Heart left ventricle (tissue), 16 donors: ENCODE measurements at places on chromosomes 5 and 9. TPM values are rescaled to one million over a fixed set of nuclear protein-coding genes. Genes with fewer than 3 reads are reported as not detected.

The PNPLA7 gene
- total RNA-seq: 7.6 TPM

GRCh38 chr5:6736106-6736505, 22.9 kb downstream of the TENT4A start:
- no peak for DNase-seq

DNA sequence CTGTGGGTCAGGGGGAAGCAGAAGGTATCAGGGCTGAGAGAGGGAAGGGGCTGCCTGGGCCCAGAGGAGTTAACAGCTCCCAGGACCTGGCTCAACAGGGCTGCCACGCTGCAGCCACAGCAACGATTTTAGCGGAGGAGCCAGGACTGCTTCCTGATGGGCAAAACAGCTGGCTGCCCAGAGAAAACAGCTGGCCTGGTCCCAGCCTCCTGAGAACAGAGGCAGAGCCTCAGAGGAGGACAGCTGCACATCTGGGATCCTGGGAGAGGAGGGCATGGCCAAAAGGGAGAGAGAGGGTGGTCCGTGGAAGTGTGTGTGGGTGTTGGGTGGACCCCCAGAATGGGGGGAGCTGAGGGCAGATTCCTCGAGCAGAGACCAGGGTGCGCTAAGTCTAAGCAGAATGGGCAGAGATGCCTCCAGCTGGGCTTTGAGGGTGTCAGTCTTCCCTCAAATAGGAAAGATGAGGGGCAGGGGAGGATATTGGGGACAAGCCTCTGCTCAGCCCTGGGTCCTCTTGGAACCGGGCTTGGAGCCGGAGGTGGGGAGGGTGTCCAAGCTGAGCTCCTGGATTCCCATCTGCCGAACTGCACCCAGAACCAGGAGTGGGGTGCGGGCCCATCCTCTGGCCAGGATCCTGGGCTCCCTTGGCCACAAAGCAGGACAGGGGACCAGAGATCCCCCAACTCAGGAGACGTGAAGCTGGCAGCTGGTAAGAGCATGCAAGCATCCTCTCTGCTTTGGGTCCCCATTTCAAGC, 9.1 kb upstream of the CERCAM start:
- DNase-seq: no peak

The MRRF gene
- total RNA-seq: 44.5 TPM
